ENCODE measurements at places on chromosomes 2 and 18. TPM values are rescaled to one million over a fixed set of nuclear protein-coding genes. Genes with fewer than 3 reads are reported as not detected.

GRCh38 chr2:55115761-55116597, 65.7 kb upstream of the RTN4 start:
- no peak for DNase-seq

DNA sequence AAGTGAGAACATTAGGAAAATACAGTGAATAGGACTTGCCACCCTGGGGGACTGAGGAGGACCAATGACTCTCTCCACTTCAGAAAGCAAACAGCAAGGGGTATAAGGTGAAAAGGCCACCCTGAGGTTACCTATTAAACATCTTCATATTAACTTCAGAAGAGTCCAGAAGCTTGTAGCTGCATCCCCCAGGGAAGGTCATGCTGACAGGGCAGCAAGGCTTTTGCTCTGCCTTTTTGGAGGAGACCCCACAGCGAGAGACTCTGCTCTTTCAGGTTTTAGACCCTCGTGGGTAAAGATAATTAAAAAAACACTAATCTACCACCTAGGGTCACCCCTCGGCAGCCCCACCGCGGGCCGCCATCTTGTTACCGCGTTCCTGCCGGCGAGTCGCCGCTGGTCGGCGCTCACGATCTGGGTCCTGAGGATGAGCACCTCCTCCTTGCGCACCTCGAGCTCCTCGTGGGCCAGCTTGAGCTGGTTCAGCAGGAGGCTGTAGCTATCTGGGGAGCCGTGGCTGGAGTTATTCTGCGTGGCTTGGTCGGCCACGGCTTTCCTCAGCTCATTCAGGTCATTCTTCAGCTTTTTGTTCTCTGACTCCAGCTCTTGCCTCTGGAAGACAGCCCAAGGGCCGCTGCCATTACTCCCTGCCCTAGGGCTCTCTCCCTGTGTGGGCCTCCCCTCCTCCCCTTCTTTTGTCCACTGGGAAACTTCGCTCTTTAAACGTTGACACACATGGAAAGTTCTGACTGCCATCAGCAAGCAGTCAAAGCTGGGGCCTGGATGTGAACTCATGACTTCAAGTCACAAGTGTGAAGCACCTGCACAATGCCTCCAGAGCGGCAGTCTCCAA, 50.7 kb upstream of the ACAA2 start:
- no peak for DNase-seq

GRCh38 chr2:113102133-113102532, 25.3 kb upstream of the IL1RN start:
- no peak for DNase-seq

DNA sequence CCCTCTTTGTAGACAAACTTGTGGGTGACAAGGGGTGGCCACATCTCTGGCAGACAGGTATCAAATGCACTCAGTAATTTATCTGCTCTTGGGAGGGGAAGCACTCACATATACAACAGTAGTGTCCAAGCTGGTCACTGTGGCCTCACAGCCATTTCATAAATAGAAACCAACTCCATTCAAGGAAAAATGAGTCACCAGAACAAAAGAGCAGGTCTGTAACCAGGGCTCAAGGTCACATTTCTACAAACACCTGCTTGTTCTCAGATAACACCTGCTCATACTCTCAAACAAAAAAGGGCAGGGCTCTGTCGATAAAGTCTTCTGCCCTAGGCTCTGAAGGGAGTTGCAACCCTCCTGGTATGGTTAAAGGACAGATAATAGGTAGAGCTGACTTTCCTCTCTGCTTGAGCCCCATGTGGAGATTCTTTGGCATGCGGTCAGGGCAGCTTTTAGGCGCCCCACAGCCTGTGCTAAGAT, 459.0 kb downstream of the BCL11A start:
- peak; percentile 51 for DNase-seq

DNA sequence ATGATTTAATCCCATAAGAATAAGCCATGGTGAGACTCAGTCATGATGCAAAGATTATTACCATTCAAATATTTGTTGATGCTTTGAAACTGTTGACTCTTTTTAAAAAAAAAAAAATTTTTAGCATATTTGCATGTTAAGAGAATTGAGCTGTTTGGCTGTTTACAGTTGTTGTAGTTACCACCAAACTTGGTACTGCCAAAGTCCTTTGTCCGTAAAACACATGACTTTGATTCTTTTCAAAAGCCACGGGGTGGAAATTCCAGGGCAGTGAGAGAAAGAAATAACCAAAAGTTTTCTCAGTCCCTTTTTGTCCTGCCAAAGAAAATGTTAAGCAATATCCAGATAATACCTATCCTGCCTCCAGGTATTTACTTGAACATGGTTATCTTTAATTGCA, 474.8 kb downstream of the METTL4 start:
- no peak for DNase-seq

DNA sequence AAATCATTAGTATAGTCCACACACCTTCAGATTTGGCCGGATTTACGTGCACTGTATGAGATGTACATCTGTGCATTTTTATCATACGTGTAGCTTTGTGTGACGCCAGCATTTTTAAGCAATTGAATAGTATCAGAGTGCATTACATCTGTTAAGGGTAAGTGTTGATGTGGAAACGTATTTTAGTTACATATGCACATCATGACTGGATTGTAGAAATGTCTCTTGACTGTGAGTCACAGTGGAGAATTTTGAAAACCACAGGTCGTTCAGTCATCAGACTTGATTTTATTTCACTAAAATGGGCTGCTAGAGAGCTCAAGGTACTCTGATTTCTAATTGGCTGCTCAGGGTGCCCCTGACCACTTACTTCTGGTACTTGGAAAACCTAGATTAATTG, 5.4 kb upstream of the GPBAR1 start:
- DNase-seq = no peak

DNA sequence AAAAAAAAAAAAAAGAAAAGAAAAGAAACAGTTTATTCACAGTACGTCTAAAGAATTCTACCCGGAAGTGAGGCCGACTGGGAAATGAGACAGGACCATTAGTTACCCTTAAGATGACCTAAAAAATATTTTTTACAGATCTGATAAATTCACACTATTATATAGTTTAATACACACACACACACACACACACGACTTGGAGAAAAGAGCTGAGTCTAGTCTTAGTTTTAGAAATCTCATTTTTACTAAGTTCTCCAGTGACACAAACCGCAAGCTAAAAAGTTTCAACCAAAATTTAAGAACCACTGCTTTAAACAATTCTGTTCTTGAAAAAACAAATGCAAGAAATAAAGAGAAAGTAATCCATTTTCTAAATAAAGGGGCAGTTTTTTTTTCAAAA, 27.1 kb downstream of the ST3GAL5 start:
- DNase-seq = no peak

- no peak for DNase-seq
Observed at GRCh38 chr2:235931676-235932075, 236.5 kb downstream of the GBX2 start.

DNA sequence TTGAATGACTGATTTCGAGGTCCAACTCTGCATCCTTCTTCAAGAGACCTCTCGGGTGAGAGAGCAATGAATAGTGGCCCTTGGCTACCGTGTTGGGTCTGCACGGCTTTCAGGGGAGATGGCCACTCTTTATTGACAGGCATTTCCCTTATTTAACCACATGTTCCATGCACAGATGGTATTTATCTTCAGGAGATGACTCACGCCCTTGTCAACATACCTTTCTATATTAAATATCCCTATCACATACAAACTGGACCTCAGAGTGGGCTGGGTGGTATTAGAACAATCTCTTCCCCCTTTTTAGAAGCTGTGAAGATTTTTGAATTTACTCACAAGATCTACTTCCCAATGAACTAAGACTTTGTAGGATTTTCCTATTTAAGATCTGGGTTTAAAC, 109.6 kb upstream of the CDC42EP3 start:
- no peak for DNase-seq

GRCh38 chr2:98623657-98624056, 15.3 kb downstream of the UNC50 start:
- no peak for DNase-seq

GRCh38 chr2:149441255-149441654, 110.9 kb downstream of the LYPD6 start:
- DNase-seq = no peak

DNA sequence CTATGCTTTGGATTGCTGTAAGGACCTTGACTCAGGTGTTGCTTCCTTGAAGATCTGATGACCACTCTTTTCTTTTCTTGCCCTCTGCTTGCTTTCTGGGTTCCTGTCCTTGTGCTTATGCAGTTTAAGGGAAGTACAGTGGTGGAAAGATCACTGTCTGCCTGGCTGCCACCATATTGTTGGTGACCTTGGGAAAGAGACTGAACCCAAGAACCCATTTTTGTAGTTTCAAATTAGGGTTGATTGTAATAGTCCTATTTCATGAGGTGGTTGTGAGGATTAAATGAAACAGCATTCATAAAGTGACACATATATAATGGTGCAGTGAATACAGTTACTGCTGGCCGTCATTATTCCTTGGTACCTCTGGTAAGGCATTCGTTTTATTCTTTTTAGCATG, 41.1 kb downstream of the MAP4K4 start:
- DNase-seq = no peak

DNA sequence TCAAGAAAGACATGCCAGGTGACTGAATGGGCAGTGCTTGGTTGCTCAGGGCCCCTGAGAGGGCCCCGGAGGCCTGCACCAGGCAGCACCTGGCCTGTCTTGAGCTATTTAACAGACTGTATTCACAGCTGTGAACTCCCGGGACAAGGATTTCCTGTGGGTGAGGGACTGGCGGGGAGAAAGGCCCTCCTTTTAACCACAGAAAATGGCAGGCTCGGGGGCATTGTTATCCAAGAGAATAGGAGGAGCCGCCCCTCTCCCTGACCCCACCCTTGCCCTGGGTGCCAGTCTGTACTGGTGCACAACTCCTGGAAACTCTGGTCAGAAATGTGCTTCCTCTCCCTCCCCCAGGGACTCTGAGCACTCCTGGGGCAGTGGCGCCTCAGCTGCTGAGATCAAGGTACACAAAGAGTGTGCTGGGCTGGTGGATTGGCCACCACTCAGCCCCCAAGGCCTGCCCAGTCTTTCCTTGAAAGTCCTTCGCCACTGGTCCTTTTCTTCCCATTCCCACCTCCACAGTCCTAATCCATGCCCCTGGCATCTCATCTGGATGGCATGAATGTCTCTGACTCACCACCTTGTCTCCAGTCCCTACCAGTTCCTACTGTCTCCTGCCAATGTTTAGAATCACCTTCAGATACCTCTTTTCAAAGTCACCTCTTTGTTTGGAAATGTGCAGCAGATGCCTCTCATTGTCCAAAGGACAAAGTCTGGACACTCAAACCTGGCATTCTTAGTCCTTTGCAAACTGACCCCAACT, 19.6 kb upstream of the EPAS1 start:
- peak; percentile 33 for DNase-seq

DNA sequence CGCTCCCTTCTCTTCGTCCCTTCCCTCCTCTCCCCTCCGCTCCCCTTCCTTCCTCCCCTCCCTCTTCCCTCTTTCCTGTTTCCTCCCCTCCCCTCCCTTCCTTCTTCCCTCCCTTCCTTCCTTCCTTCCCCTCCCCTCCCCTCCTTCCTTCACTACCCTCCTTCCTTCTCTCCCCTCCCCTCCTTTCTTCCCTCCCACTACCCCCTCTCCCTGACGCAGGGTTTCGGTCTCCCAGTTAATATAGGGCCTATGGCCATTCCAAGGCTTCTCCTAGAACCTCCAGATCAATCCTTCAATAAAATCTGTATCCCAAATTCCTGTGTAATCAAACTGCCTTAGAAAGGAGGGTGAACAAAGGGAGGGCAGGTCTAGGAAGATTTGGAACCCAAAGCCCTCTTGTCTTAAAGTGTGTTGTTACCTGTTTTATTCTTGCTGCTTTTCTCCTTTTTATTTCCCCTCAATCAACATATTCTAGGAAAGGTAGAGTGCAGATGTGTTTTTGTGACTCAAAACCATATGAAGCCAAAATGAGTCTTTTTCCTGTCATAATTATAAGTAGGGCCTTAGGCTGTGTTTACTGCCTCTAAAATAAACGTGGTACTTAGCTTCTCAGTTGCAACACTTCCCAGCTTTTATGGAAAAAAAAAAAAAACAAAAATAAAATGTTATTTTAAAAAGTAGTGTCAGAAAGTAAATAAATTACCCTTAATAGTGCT, 53.7 kb downstream of the GPD2 start:
- DNase-seq = no peak

- no peak for DNase-seq
Observed at GRCh38 chr18:29501952-29502351, 1325.0 kb upstream of the CDH2 start.

DNA sequence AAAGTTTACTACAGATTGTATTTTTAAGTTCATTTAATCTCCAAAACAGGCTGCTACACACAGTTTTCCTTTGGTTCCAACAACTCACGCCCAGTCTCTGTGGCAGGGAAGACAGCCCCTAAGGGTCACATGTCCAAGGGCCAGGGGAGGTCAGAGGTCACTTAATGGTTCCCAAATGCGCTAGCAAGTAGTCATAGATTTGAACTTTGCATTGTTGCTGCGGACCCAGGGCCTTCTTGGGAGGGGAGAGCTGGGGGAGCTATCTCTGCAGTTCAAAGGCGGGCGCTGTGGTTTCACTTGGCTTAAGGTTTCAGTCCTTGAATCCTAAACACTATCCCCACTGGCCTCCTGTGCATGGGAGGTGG, 74.8 kb upstream of the ZNF532 start:
- no peak for DNase-seq

DNA sequence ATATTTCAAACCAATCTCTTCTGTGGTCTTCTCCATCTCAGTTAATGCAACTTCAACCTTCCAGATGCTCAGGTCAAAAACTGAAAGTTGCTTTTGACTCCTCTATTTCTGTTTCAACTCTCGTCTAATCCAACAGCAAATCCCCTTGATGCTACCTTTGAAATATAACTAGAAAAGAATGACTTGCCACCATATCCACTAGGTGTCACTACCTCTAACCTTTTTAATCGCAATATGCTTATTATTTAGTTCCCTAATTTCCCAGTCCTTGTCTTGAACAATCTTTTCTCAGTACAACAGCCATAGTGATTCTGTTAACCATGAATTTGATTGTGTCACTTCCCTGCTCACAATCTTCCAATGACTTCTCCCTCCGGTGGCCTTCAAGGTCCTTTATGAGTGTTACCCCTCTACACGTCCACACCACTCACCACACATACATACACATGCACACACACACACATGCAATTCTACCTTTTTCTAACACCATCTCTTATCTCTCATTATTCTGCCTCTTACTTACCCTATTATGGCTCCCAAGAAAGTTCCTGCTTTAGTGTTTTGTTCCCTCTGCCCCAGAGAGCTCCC, 245.5 kb upstream of the KCNJ3 start:
- no peak for DNase-seq

BOK gene
- total RNA-seq = 25.5 TPM

CLHC1 gene
- total RNA-seq = 9.2 TPM

IL1R2 gene
- total RNA-seq = 39.8 TPM

ZNF385B gene
- total RNA-seq = 1.2 TPM

CAVIN2 gene
- total RNA-seq = 154 TPM

TTC27 gene
- total RNA-seq = 10.2 TPM

UGT1A6 gene
- total RNA-seq = 8.7 TPM

EVX2 gene
- not detected for total RNA-seq

PRKAG3 gene
- total RNA-seq = not detected

UGT1A4 gene
- total RNA-seq = 7.0 TPM

PCBP1 gene
- total RNA-seq = 383 TPM

RAX gene
- total RNA-seq = not detected

COPS8 gene
- 31.5 TPM for total RNA-seq

EPB41L3 gene
- 97.3 TPM for total RNA-seq

ADCYAP1 gene
- 0.41 TPM for total RNA-seq
